RWPE1 (cell line): ENCODE measurements at places on chromosomes 2 and 18.

DNA sequence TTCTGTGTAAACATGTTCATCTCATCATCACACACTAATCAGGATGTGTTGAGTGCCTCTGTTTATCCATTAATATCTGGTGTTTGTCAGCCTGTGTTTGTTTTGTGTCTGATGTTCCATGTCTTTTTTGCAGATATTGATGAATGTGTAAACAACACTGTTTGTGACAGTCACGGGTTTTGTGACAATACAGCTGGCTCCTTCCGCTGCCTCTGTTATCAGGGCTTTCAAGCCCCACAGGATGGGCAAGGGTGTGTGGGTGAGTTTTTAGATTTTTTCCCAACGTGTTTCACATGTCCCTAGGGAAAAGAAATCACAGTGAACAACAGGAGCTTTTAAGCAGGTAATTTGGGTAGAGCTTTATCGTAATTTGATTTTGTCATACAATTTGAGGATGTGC is 133.7 kb upstream of the RASGRP3 start:
- DNase-seq = no peak

DNA sequence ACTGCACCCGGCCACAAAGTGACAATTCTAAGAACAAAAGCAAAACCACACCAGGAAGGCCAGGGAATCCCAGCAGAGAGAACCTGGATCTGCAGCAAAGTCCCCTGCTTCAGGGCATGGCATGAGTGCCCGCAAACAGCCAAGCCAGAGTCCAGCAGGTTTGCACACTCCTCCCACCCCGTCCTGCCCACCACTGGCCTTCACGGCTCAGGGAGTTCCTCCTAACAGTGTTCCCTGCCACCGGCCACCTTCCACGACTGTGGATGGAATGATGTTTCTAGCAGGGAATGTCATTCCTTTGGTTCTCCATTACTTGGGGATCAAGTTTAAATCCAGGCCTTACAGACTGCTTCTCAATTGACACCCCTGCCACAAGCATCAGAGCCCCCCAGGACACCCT is 42.0 kb upstream of the B3GNT7 start:
- DNase-seq = no peak

DNA sequence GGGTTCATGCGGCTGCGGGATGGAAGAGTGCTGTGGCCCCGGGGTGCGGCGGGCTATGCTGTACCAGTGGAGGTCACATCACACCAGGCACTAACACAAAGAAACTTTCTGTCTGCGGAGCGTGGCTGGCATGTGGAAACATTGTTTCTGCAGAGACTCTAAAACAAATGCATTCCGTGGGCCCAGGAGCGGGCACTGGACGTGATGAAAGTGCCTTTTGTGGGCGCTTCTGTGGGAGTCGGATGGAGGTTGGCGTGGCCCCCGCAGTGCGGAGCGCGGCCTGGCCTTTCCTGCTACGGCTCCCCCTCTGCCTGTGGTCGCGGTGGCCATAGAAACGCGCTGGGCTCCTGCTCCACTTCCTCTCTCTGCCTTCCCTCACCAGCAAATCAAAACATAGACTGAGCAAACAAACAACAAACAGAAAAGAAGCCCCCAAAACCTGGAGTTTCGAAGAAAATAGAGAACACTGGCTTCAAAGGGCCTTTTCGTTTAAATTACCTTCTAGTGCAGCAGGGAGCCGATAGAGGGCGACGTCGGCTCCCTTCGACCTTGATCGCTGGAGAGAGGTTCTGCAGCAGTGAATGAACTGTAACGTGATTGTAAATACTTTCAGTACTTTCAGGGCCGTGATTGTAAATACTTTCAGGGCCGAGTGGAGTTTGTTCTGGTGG is 51.4 kb downstream of the KIF5C start:
- DNase-seq = peak; percentile 8

DNA sequence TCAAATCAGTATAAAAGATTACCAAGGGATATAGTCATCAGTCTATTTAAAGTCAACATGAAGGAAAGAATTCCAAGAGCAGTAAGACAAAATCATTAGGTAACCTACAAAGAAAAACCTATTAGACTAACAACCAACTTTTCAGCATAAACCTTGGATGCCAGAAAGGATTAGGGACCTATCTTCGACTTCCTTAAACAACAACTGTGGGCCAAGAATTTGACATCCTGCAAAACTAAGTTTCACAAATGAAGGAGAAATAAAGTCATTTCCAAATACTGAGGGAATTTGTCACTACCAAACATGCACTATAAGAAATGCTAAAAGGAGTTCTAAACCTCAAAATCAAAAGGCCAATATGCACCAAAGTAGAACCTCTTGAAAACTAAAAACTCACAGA is 147.9 kb upstream of the TFPI start:
- DNase-seq = no peak

DNA sequence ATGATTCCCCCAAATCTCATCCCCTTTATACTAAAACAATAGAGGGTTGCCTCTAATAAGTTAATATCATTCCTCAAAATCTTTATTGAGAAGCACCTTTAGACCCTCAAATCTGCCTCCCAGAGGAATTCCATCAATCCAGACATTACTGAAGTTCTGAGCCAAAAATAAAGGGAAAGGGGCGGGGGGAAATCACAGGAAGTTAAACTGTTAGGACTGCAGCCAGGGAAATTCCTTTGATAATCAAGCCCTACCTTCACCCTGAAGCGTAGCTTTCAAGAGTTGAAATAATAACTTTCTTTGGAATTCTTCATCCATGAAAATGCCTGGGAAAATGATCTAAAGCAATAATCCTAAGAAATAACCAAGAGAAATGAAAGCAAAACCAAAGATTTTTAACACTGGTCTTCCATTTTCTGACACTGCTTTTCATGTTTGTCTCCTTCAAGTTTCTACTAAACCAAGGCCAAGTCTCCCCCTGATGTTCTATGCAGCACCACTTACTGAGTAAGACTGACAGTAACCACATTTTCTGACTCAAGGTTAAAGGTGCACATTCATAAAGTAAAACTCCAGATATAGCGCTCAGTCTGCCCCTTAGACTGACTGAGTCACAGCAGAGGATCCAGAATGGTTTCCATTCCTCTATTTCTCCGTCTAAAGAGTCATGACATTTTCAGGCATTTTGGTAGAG is 78.2 kb downstream of the TCF4 start:
- no peak for DNase-seq

DNA sequence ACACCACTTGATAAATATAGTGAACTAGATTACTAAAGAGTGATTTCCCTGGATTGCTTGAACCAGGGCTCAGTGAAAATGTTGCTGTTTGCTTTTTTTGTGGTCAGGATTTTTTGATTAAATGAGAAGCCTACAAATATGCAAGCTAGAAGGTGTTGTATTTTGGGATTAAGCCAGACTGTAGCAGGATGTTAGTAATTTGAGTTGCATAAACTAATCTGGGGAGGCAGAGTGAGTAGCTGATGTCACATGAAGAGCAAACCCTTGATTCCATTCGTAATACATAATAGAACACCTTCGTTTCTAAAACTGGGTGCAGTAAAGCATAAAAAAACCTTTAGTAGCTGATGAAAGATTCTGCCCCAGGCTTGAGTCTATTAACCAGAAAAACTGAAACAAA is 32.0 kb downstream of the NEDD4L start:
- no peak for DNase-seq

DNA sequence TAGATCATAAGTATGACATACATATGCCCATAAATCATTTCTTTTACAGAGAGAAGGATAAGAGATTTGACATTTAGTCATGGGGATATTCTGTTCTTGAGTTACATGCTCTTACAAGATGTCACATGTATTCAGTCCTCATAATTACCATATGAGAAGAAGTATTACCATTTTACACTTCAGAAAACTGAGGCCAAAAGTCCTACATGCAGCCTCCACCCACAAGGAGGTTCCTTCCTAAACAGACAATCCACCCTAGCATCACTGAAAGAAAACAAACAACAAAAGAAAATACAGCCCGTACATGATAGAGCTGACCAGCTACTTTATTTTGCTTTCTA is 335.1 kb downstream of the SETBP1 start:
- DNase-seq = no peak

DNA sequence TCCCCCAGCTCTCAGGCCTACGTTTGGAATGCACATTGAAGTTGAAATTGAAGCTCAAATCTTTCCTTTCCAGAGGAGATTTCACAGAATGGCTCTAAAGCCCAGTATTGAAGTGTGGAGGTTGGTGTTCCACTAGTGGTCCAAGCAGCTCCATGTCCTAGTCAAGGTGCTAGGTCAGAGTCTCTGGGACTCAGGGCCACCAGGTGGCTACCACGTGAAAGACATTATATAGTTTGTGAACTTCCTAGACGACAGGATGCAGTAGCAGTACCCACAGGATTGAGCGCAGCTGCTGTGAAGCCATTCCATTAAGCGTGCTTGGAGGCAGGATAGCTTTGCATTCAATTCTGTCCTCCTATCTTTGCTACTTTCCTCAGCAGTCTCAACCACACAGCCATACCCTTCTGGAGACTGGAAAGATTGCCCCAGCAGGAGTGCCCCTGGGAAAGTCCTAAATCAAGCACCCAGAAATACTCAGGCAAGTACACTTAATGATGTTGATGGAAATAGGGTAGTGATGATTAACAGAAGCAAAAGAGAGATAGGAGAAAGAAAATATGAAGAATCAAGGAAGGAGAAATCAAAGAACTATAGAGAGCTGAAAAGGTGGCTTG is 4.7 kb upstream of the TGFA start:
- no peak for DNase-seq

GRCh38 chr2:20551945-20552328 is 99.0 kb downstream of the HS1BP3 start:
- DNase-seq = no peak

- no peak for DNase-seq
Observed at GRCh38 chr18:48649231-48649630, 110.4 kb downstream of the CTIF start.

GRCh38 chr2:211416373-211416772 is 860.0 kb downstream of the CPS1 start:
- no peak for DNase-seq

DNA sequence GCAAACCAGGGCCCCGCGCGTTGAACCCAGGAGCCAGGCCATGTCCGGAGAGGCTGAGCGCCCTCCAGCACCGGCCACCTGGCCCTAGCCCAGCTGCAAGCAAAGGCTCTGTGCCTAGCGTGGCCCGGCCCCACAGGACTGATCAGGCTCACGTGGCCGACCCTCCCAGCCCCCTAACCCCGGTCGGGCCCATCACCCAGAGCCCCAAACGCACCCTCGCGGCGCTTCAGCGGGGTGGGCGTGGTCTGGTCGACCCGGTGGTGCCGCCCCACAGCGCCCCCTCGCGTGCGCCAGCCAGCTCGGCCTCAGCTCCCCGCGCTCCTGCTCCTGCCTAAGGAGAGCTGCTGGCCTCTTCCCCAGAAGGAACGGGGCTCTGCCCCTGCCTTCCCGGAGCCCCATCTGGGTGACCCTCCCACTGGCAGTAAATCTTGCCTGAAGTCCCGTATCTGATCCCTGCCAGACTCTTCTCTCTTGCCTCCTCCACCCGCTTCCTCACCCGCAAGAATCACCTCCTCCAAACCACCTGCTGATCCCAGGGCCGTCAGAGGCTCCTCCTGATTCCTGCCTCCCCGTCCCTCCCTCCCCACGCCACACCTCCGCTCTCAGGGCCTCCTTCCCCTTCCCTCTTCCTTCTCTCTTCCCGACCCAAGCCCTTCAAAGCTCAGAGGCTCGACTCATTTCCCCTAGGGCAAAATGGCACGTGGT is 12.3 kb upstream of the TEX51 start:
- peak; percentile 53 for DNase-seq

GRCh38 chr18:56900195-56901094 is 246.4 kb upstream of the BOD1L2 start:
- no peak for DNase-seq

DNA sequence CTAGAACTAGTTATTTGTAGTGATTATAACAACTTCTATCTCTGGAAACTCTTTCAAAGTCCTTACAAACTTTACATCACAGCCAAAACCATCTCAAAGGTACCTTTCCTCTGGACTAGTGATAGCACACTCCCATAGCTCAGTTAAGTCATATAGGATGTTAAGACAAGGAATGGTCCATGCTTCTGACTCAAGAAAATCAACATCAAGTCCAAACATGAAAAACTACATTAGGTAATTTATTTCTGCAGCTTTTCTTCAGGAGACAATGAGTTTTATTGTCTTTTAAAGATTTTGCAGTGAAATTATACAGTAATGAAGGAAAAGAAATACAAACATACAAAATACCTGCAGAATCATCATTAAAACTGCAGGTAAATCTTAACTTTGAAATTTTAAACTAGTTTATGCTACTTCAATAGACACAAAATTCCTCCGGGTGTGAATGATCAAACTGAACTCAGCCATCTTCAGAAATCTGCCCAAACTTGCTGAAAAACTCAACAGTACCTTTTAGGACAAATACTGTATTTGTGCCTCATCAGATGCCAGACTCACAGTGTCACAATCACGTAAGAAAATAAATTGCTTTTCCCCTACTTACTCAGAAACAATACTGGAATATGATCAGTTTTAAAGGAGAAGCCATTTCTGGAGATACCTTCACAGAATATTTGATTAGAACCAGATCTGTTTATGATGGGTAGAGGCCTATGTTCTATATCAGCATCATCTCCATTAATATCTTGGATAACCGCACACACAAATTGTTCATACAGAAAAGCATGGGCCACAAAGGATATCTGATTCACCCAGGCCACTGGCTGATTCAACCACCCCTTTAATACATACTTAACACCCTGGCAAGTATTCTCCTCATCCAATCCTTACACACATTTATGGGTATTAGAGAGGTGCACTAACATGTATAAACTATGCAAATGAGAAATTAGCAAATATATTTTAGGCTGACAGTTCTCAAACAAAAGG is 2.6 kb downstream of the TMEM131 start:
- peak; percentile 49 for DNase-seq

DNA sequence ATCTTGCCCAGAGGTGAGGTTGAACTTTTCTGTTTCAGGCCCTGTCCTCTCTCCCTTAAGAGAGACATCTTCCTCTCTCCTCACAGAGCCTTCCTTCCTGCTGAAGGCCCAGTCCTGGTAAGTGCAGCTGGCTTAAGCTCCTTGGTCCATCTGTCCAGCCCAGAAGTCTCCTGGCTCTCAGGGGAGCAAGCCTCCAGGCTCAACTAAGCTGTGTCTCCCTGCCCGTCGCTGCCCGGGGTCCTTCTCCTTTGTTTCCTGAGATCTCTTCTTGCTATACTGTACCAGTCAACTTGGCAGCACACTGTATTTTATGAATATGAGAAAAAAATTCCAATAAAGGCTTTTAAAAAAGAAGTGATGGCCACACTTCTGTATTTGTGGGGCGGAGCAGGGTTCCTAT is 77.4 kb downstream of the KCNF1 start:
- no peak for DNase-seq

DNA sequence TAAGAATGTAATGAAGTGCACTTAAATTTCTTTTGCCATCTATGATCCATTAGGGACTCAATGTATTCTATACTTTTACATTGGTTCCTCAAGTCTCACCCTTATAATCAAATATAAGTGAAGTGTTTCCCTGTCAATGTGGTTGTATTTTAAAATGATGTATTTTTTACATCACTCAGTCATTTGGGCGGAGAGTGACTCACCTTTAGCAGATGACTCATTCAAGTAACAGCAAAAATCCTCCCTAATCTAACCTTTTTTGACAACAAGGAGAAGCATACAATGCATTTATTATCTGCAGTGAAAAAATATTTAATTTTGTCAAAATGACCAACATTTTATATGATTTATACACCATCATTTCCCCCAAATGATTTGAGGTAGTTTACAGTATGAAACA is 94.4 kb downstream of the FANCL start:
- DNase-seq = peak; percentile 38
